Breast epithelium (tissue), 4 donors: ENCODE measurements at places on chromosomes 13 and 19. TPM values are rescaled to one million over a fixed set of nuclear protein-coding genes. Genes with fewer than 3 reads are reported as not detected.

CEACAM18 gene
- total RNA-seq = not detected

CCNA1 gene
- 0.32 TPM for total RNA-seq

ADGRE1 gene
- 0.33 TPM for total RNA-seq

RPL21 gene
- 1,466 TPM for total RNA-seq

LYPD3 gene
- total RNA-seq = 17.6 TPM

MYPOP gene
- total RNA-seq = 2.0 TPM
